ENCODE measurements at places on chromosomes 12 and 14. TPM values are rescaled to one million over a fixed set of nuclear protein-coding genes. Genes with fewer than 3 reads are reported as not detected.

The RNASE2 gene
- 1.7 TPM for polyA plus RNA-seq

The TAS2R42 gene
- polyA plus RNA-seq = not detected

The RAD9B gene
- polyA plus RNA-seq = 1.5 TPM

The KRT73 gene
- polyA plus RNA-seq = not detected

The PITPNM2 gene
- polyA plus RNA-seq = 8.8 TPM

Data from left renal pelvis (tissue), 4 donors.